GM23338 (cell line): ENCODE measurements at places on chromosomes 3 and 15.

- DNase-seq: no peak
Measured at GRCh38 chr3:149271669-149272068, 50.0 kb upstream of the CP start.

DNA sequence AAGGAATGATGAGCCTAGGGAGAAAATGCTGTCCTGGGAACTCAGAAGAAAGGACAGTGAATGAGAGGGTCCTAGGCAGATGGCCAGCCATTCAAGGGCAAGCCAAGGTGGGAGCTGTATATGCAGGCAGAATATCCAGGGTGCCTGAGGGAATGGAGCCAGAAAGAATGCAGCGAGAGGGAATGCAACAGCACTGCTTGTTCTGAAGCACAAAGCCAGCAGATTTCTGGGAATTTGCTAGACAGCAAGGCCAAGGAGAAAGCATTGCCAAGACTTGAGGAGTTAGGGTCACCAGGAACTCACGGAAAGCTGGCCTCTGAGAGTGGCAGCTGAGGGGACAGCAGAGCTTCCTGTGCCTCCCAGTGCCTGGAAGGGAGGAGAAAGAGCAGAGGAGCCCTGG lies 200.6 kb downstream of the MYRIP start:
- no peak for DNase-seq

GRCh38 chr3:63576846-63577245 lies 75.6 kb upstream of the SNTN start:
- DNase-seq: peak; percentile 67

DNA sequence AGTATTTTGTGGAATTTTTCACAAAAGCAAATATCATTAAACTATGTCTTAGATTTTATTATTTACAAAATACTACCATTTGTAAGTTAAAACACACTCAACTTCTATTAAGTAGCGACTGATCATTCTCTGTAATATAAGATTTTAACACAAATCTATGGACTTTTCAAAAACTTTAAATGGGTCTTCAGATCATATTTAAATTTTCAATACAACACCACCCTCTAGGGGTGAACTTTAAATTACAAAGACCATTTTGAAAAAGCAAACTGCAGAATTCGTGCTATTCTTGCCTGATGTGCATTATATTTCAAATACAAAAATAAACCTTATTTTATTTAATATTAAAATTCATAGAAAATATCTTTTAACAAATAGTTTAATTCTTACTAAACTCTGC lies 8.2 kb upstream of the VGLL4 start:
- peak; percentile 63 for DNase-seq

GRCh38 chr3:16182612-16183011 lies 8.1 kb downstream of the GALNT15 start:
- no peak for DNase-seq
